Upper lobe of left lung (tissue), 6 donors: ENCODE measurements at places on chromosomes 16 and 17.

GRCh38 chr17:50171371-50172071 is 5.7 kb downstream of the SGCA start:
- no peak for DNase-seq

DNA sequence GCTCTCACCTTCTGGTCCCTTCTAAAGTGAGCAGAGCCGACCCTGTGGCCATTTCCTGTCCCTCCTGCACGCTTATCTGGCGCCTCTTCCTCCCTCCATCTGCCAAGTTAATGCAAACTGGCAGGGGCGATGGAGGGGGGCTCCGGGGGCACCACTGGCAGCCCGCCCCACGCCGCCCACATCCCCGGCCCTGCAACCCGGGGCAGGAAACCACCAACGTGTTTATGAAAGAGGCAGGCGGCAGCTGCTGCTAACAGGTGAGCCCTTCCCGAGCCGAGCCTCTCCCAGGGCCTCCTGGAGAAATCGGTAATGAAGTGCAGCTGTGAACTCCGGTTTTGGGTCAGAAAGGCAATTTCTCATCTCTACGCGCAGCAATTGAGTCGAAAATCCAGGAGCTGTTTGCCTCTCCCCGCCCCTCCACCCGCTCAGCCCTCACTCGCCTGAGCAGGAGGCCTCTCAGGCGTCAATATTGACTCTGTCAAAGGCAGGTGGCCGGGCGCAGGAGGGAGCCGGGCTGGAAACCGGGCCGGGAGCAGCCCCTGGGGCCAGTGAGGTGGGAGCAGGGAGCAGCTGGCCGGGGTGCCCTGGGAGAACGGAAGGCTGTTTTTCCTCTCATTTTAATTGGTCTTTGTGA is 164.4 kb upstream of the GSE1 start:
- peak; percentile 62 for DNase-seq

DNA sequence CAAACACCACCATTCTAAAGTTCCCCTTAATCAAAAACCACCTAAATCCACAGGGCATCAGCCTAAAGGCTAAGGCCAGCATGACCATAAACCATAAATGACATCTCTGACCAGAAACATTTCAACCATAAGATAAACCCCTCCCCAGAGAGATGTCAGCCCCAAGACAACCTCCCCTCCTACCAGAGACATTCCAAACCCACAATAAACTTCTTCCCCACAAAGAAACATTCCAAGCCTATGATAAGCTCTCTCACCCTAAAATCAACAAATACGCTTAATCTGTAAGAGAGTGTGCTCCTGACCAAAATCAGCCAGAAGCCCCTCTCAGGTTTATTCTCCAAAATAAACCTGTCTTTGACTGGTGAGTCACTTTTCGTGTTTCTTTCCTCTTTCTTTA is 54.8 kb downstream of the SLFN5 start:
- no peak for DNase-seq

DNA sequence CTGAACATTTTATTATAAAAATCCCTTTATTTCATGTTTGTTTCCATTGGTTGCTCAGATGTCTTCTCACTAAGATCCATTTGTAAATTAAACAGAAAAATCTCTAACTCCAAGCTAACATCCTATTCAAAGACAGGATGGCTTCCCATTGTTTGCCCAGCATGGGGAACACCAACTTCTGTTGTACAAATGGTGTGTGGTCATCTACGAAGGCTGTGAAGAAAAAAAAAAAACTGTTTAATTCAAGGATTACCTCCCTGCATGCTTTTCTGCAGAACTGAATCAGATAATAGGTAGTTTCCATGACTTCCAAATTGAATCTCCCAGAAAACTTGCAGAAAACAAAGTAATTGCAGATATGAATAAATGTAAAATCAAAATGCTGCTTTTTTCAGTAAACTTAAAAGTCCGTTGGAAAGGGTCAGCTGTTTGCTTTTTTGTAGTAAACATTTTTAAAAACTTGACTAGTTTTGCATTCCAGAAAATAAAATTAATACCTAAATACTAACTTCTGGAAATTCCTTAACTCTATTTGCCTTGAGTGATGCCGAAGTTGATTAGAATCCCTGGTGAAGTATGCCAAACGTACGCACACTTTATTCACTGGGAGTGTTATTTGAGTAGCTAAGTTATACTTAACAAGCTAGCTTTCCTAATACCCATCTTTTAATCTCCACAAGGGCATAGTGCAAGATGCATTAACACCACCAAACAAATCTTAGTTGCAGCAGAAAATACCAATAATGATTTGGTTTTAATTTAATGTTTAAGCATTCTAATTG is 7.7 kb downstream of the SALL1 start:
- no peak for DNase-seq

- DNase-seq, result no peak
Observed at GRCh38 chr16:83420206-83420760, 387.5 kb upstream of the HSBP1 start.

- DNase-seq, result no peak
Observed at GRCh38 chr17:75473246-75473645, 16.8 kb downstream of the TMEM94 start.

- no peak for DNase-seq
Observed at GRCh38 chr16:4212934-4213296, 29.0 kb downstream of the SRL start.

DNA sequence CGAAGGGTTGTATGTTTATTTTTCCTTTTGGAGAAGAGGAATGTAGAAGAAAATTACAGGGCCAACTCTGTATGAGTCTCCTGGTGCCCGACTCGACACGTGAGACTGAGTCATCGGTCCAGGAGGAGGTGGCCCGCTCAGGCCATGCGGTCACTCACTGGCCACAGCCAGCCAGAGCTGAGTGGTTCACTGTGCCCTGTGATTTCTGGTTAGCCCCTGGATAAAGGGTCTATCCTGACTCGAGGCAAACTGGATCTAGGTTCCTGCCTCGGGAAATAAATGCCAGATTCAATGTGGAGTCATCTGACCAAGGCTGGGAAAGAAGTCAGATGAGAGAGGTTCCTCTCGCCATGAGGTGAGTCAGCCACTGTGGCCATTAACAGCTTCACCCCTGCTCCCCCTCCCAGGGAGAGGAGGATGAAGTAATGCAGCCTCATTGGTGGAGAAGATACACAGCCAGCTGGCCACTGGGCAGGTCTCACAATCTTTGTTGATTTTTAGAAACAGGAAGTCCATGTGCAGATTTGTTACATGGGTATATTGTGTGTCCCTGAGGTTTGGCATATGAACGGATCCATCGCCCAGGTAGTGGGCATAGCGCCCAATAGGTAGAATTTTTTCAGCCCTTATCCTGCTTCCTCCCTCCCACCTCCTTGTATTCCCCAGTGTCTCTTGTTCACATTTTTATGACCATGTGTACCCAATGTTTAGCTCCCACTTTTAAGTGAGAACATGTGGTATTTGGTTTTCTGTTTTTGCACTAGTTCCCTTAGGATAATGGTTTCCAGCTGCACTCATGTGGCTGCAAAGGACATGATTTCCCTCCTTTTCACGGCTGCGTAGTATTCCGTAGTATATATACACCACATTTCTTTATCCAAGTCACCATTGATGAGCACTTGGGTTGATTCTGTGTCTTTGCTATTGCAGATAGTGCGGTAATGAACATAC is 21.7 kb upstream of the USP36 start:
- no peak for DNase-seq

GRCh38 chr17:39062846-39063680 is 88.4 kb downstream of the PLXDC1 start:
- no peak for DNase-seq

DNA sequence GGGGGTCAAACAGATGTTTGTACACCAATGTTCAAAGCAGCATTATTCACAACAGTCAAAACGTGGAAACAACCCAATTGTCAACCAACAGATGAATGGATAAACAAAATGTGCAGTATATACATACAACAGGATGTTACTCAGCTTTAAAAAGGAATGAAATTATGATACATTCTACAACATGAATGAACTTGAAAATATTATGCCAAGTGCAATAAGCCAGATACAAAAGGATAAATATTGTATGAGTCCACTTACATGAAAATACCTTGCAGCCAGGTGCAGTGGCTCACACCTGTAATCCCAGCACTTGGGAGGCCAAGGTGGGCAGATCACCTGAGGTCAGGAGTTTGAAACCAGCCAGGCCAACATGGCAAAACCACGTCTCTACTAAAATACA is 39.9 kb downstream of the UBE2G1 start:
- DNase-seq, result no peak
